A172 (cell line): ENCODE measurements at places on chromosomes 11 and 22. TPM values are rescaled to one million over a fixed set of nuclear protein-coding genes. Genes with fewer than 3 reads are reported as not detected.

SLC25A18 gene
- 0.09 TPM in 1 of 2 replicates, not detected in the other for total RNA-seq

MLC1 gene
- total RNA-seq: 0.02 and 0.10 TPM in 2 replicates

FAM89B gene
- 39.2 and 62.8 TPM in 2 replicates for total RNA-seq

DNA sequence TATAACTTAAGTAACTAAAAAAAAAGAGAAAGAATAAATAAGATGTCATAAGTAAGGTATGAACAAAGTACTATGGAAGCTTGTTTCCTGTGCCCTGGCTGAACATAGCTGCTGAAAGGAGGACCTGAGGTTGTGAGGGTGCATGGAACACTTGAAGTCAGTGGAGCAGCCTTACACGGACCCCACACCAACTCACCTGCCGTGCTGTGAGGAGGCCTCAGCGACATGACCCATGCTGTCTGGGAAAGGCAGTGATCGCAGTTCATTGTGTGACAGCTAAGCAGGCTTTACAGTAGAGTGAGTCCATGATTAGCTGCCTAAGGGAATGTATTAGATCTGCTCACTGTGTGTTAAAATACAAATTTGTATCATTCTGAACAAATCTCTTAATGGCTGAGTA is 17.6 kb downstream of the RASSF10 start:
- no peak for DNase-seq

- DNase-seq: no peak
Observed at GRCh38 chr11:60972182-60973030, 926 bp downstream of the CD6 start.

DNA sequence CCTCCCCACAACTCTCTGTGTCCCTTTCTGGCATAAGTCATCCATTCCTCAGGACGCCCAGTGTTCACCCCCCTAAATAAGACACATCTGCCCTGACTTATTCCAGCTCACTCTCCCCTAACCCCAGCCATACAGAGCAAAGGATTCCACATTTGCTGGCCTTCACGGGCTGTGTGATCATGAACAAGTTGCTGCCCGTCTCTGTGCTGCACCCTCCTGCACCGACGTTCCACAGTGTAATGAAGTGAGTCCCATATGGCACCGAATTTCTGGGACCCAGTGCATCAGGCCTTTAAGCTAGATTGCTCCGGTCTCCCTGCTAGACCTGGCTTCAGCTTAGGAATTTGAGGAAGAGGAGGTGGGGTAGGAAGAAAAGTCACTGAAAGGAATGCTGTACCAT is 22.4 kb upstream of the LRRC32 start:
- DNase-seq: no peak

DNA sequence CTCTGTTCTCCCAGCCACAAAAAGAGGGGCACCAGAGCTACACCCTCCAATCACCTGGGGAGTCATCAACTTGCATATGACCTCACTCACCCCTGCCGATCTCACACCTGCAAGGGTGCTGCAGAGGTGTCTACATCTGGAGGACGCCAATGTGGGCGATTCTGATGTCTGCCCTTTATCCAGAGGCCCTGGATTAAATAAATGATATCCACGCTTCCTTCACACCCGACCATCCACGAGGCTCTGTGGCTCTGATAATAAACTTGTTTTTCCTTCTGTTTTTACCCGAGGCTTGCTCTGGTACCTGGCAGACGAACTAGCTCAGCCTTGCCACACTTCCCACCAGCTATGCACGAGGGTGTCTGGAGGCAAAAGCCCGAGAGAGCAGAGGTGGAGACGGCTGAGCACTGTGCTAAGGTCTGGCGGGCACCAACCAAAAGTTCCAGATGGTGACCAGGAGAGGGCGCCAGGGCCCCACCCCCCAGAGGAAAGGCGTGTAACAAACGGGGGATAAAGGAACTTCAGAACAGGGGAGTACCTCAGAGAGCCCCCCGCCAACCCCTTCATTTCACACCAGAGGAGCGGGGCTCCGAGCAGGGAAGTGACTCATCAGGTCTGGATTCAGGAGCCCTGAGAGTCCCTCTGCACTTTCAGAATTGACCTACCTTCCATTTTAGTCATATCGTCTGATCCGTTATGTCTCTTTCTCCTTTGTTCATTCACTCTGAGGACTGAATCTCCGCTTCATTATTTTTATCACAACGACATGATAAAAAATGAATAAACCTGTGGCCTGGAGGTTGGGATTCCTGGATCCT is 13.5 kb downstream of the SCN3B start:
- DNase-seq: no peak

- DNase-seq: peak; percentile 65
Observed at GRCh38 chr11:27913650-27914049, 194.3 kb downstream of the KIF18A start.

GRCh38 chr11:27312110-27312509 is 50.9 kb downstream of the CCDC34 start:
- no peak for DNase-seq

DNA sequence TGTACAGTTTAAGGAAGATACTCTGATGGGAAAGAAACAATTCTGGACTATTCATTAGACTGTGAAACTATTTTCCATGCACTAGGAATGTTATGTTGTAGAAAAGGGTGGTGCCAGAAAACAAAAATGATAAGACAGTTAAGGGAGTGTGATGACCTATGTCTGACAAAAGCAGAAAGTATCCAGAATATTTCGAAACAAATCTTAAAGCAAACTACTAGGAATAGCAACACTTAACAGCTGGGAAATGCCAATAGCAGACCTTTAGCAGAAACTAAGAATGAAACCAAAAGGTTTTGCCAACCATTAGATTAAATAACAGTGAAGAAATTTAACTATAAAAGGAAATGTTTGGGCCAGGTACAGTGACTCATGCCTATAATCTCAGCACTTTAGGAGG is 3.3 kb upstream of the ARHGAP20 start:
- peak; percentile 2 for DNase-seq

DNA sequence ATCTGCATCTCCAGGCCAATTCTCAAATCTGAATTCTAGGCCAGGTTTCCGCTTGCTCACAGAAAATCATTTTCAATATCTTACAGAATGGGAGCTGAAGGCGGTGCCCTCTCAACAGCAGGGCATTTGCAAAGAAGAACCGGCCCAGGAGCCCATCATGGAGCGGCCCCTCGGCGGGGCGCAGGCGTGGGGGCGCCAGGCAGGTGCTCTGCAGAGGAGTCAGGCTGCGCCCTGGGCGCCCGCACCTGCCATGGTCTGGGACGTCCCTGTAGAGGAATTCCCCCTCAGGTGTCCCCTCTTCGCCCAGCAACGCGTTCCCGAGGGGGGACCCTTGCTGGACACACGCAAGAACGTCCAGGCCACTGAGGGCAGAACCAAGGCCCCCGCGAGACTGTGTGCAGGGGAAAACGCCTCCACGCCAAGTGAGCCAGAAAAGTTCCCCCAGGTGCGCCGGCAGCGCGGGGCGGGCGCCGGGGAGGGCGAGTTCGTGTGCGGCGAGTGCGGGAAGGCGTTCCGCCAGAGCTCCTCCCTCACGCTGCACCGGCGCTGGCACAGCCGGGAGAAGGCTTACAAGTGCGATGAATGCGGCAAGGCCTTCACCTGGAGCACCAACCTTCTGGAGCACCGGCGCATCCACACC is 11.5 kb downstream of the ZNF74 start:
- DNase-seq: no peak

- no peak for DNase-seq
Observed at GRCh38 chr22:19644314-19645223, 69.7 kb upstream of the SEPTIN5 start.

GRCh38 chr11:107545101-107545514 is 20.4 kb downstream of the ALKBH8 start:
- DNase-seq: peak; percentile 63

- peak; percentile 96 for DNase-seq
Observed at GRCh38 chr11:66694732-66695207, 17.1 kb upstream of the RBM4B start.

DNA sequence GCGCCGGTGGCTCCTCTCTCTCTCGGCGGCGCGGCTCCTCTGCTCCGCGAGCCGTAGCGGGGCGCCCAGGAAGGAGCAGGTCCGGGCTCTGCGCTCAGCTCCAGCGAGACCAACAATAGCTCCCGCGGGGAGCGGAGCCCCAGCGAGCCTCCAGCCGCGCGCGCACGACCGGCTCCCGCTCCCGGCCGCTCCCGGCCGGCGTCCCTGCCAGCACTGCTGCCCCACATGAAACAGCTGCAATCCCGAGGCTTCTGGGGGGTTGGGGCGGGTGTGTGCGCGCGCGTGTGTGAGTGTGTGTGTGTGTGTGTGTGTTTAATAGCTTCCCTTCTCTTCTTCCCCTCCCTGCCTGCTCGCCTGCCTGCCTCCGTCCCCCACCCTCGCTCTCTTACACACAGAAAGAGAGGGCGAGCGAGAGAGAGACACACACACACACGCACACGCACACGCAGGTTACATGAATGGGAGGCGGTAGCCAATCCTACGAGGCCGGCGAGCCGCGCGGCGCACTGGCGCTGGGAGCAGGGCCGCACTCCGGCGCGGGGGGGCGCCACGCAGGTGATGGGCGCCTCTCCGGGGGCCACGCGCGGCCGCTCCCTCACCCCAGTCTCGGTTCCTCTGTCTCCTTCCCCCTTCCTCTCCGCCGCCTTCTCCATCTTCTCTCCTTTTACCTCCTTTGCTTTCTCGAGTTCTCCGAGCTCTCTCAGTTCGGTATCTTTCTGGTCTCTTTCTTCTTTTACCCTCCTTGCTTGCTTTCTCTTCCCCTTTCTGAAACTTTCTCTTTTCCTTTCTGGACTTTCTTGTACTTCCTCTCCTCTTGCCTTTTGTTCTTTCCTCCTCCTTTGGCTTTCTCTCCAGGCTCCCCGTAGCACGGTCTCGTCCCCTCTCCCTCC is at the start of gene TENM4:
TSS of gene TENM4 (minus strand) at position 460 of the 890 bp plus-strand sequence. CDS start 371,086 bp downstream, outside the sequence.
- DNase-seq: peak; percentile 26
